ENCODE measurements at places on chromosomes 7 and 10.

DNA sequence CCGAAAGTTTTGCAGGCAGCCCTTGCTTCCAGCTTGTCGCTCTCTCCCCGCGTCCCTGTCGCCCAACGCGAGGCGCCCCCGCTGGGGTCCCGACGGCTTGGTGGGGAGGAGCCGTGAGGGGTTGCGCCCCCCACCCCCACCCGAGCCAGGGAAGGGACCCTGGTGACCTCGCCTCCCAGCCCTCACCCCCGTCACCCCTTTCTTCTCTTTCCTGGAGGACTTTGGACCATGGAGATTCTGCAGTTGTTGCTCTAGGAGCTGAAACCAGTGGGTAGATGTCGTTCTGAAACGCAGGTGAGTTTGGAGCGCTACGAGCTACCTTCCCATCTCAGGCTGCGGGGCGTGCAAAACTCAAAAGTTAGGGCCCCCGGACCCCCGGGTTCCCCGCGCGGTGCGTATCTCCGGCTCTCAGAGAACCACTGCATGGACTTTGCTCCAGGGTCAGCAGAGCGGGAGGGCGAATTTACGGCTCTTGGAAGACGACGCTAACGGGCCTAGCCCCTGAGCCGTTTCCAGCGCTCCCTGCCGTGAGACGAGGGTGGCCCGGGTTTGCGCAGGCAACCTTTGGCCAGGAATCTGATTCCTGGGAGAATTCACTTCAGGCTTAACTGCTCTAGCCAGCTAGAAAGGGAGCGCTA is 684 bp upstream of the ATXN7L1 start:
- no peak for DNase-seq

- no peak for DNase-seq
These were observed 548.0 kb downstream of the MAGI2 start for GRCh38 chr7:78905436-78905835.

DNA sequence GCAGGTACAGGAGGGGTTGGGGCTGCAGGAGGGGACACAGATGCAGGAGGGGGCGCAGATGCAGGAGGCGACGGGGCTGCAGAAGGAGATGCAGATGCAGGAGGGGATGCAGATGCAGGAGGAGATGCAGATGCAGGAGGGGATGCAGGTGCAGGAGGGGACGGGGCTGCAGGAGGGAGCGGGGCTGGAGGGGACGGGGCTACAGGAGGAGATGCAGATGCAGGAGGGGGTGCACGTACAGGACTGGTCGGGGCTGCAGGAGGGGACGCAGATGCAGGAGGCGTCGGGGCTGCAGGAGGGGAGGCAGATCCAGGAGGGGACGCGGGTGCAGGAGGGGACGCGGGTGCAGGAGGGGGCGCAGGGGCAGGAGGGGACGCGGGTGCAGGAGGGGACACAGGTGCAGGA is 66.5 kb downstream of the VWA2 start:
- DNase-seq: no peak

GRCh38 chr7:2757361-2757903 is 69.4 kb downstream of the AMZ1 start:
- no peak for DNase-seq

DNA sequence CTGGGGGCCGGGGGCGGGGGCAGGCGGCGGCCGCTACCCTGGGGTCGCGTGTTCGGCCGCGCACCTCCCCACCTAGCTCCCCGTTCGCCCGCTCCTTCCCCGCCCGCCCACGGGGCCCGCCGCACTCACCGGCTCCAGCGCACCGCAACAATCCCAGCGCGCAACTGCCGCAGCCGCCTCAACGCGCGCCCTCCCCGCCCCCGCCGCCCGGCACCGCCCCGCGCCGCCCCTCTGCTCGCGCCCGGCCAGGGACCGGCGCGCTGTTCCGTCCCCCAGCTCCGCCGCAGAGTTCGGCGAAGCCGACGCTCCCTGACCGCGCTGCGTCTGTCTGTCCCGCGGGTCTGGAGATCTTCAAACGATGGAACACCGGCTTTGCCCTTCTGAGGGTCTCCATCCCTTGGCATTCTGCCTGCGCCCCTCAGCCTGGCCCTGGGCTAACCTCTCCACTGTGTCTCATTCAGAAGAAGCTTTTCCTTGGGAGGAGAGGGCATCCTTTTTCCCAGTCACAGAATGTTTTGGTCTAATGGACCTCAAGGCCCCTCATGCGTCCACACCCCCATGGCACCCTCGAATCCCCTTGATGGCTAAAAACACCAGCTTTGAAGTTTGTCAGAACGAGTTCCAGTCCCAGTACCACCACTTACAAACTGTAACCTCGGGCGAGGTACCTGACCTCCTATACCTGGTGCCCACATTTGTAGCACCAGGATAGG is at the start of gene NT5C2:
Gene NT5C2, minus strand, starts transcription at position 166 of the 713 bp plus-strand sequence. CDS start 18,314 bp downstream, outside the sequence.
- peak; percentile 68 for DNase-seq

- no peak for DNase-seq
These were observed 80.2 kb downstream of the DKK1 start for GRCh38 chr10:52394246-52394645.

- no peak for DNase-seq
These were observed 3.1 kb upstream of the ABCA13 start for GRCh38 chr7:48168159-48168558.

All from activated gamma-delta T cell treated with anti-CD3 and anti-CD28 coated beads, Interleukin-2, amount 50 U/mL, for 16 hours (primary cell).